ENCODE measurements at places on chromosomes 3 and 15.
A peak's percentile ranks its signal among the peaks of the same experiment; 100 is the strongest.

DNA sequence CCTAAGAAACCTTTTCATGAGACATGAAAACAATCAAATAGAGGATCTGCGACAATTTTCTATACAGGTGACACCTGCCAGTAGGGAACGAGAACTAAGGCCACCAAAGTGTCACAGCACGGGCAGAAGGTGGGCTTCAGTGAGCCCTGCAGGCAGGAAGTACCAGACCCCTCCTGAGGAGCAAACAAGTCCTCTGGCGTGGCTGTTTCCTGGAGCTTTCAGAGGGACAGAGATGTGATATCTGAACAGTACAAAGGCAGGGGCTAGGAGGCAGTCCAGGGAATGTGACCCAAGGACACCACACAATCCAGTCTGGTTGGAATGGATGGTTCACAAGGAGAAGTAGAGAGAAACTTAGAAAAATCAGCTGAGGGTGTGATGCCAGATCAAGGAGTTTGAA, 16.8 kb downstream of the POMGNT2 start:
- DNase-seq = no peak

GRCh38 chr3:149384911-149385321, 7.5 kb upstream of the TM4SF1 start:
- no peak for DNase-seq

- DNase-seq = no peak
Observed at GRCh38 chr3:37772773-37773354, 88.8 kb upstream of the CTDSPL start.

DNA sequence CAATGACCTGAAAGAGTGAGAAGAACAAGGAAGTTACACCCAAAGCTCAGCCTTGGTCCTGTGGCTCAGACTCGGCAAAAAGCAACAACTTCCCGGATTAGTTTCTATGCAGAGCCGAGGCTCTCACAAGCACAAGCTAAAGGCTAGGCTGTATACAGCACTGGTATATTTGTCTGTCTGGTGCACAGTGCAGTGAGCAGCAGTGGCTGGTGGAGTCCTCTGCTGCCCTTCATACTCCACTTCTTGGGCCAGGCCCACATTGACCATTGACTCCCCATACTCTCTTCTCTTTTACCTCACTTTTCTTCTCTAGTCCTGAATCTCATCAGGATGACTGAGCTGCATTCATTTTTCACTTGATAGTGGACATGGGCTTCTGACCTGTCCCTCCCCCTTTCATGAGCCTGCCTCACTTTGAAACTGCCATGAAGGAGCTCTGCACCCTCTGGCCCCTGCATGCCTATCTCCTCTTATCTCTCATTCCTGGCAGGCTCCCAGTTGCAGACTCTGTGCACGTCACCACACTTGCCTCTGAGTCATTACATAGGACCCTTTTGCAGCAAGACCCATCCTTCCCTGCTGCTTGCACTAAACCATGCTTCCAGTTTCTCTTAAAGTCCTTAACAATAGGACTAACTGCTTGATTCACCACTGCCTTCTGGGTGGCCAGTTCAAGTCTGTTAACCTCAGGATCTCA, 379.3 kb downstream of the NTRK3 start:
- DNase-seq = no peak

DNA sequence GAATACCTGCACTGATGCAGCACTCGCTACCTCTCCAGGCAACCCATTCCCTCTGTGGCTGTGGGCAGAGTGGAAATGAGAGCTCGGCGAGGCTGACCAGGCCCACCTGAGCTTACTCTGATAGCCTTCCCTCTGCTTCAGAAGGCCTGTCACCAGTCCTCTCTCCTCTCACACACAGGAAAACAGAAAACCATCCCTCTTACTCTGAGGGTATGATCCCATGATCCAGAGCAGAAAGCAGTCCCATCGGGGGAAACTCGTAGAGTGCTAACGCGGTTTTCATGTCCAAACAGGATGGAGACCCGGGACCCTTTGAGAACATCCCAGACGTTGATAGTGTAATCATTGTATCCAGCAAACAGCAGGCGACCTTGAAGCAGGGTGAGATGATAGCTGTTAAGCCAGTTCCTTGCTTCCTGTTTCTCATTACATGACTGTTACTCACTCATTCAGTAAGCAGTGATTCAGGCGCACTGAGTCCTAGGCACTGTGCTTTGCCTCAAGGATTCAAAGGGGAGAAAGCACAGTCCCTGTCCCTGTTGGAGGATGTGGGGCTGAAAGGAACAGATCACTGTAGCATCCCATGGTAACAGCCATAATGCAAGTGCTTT, 11.8 kb upstream of the BCL2L10 start:
- DNase-seq = no peak

- DNase-seq = peak; percentile 59
Observed at GRCh38 chr3:138329127-138329983, at the start of gene NME9. Gene NME9 (minus strand): TSS chr3:138329851. CDS start chr3:138329335, 516 bp downstream.

- DNase-seq = no peak
Observed at GRCh38 chr3:32376115-32376514, 15.5 kb upstream of the CMTM7 start.

GRCh38 chr3:151327571-151328198, 1.7 kb downstream of the P2RY13 start:
- DNase-seq = no peak

DNA sequence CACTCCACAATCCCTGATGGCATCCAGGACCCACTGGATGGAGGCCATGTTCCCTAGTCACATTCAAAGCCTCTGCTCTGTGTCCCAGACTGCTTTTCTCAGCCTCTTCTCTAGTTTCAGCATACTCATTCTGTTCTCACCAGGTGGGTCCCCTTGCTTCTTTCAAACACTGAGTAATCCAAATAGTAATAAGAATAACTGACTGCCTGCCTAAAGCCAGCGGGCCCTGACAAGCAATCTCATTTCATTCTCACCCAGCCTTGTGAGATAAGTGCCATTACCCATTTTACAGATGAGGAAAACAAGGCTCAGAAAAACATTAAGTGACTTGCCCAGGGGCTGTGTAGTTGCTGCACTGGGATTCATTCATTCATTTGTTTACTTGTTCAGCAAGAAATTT, 25.4 kb downstream of the MAPKAPK3 start:
- DNase-seq = no peak

All from breast epithelium (tissue), 4 donors.